ENCODE measurements at places on chromosomes 3 and 15. TPM values are rescaled to one million over a fixed set of nuclear protein-coding genes. Genes with fewer than 3 reads are reported as not detected.
A peak's percentile ranks its signal among the peaks of the same experiment; 100 is the strongest.

DNA sequence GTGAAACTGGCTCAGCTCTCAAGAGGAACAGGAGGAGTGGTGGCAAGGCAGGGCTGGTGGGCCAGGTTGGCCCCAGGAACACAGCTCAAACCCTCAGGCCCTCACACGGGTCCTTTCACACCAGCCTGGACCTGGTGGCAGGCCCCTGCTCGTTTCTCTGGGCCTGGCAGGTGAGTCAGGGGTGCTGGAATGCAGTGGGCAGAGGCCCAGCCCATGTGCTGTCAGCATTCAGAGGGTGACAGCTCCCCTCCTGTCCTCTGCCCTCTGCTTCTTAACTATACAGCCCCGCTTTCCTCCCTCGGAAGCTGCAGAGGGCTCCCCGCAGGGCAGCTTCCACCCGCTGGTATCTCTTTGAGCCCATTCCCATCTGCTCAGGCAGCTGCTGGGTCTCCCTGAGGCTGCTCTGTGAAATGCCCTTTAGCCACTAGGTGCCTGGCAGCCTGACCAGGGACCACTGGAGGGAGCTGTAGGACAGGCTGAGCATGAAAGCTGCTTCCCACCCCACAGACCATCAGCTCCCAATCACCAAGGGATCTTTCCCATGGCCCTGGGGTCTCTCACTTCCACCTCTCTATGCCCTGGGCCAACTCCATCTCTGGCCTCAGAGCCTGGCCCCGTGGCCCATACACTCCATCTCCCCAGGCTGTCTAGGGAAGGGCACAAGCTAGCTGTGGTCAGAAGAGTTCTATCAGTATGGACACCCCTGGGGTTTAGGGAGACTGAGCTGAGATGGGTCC lies 24.8 kb downstream of the SHF start:
- DNase-seq = peak; percentile 79

DNA sequence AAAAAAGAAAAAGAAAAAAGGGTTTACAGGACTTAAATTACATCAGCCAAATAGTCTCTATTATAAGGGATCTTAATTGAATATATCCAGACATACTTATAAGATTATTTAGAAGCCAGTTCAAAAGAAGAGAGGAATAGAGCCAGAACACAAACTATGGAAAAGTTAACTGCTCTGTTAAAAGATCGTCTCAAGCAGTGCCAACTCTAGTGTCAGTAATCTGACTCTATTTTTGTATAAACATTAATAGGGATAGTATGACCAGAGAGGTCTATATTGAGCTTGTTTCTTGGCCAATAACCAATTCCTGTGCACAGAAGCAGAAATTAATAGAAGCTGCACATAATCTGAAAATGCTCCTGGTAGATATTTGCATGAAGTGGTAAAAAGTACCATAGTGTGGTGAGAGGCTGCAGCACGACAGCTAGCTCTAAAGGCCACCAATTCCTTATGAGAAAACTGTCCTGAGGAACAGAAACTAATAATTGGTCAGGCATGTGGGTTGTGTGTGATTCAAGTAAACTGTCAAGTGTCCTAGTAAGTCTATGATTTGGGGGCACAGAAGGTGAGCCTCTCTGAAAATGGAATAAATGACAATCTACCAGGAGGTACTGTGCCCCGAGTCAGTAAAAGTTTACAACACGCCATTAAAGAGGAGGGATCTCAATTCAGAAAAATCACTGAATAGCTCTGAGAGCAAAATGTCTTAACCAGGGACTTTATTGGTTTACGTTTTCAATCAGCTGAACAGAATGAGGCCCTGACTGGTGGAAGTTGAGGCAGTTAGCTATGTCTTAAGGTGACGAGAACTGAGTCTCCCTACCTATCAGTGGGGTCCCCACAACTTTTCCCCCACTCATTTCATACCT lies 51.5 kb upstream of the NANOGP8 start:
- DNase-seq = no peak

Gene CA12
- 14.6 TPM for total RNA-seq

- DNase-seq = peak; percentile 87
These were observed 32.3 kb upstream of the AMOTL2 start for GRCh38 chr3:134406331-134407238.

GRCh38 chr3:144109944-144110343 lies 138.3 kb downstream of the DIPK2A start:
- DNase-seq = no peak
